T-helper 17 cell (primary cell): ENCODE measurements at places on chromosomes 7 and 10.

DNA sequence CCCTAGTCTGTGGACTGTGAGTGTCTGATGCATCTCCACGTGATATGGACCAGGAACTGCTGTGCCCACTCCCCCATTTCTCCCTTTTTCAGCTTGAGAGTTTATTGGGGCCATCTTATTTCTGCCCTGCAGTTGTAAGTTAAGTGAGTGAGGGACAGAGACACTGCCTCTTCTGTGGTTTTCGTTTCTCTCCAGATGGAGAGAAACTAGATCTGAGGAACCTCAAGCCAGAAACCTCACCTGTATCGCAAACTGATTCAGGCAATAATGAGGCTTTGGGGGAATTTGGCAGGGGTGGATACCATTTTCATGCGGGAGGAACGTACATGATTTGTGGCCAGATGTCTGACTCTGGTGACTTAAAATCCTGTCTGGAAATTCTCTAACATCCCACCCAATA, 641.7 kb downstream of the TNS3 start:
- no peaks in the 10 kb centered on the region for H3K27me3 ChIP-seq
- H3K4me1 ChIP-seq: no peaks in the 10 kb centered on the region
- H3K36me3 ChIP-seq: no peaks in the 10 kb centered on the region
- DNase-seq: no peak
- H3K27ac ChIP-seq: no peak overlapping the region
- H3K4me3 ChIP-seq: no peak overlapping the region

DNA sequence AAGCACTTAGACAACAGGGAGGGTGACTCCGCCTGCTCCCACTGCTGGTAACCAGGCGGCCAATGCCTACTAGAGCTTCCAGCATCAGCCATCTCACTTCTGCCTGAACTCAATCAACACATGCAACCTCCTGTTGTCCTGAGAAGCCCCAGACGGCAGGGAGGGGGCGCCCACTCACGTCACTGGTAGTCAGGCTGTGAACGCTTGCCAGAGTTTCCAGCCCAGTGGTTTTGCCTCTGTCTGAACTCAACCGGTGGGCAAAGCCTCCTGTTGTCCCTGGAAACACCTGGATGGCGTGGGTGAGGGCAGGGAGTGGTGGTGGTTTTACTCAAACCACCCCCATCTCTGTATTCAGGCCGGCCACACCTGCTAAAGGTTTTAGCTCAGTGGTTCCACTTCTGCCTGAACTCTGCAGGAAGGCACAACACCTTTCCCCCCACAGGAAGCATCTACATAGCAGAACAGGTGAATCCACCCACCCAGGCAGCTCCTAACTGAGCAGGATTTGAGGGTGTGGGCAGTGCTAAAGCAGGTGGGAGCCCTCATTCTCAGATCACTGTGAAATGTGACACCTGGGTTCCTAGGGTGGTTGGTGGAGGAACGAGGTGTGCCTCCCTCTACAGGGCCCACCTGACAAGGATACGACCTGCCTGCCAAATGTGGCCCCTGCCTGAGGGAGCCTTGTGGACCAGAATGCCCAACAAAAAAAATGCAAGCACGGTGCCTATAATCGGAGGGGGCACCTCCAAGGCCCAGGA, 563.0 kb upstream of the SEMA3D start:
- H3K4me1 ChIP-seq: no peaks in the 10 kb centered on the region
- no peaks in the 10 kb centered on the region for H3K36me3 ChIP-seq
- no peaks in the 10 kb centered on the region for H3K27me3 ChIP-seq
- H3K4me3 ChIP-seq: no peak overlapping the region
- no peak for DNase-seq
- no peak overlapping the region for H3K27ac ChIP-seq

DNA sequence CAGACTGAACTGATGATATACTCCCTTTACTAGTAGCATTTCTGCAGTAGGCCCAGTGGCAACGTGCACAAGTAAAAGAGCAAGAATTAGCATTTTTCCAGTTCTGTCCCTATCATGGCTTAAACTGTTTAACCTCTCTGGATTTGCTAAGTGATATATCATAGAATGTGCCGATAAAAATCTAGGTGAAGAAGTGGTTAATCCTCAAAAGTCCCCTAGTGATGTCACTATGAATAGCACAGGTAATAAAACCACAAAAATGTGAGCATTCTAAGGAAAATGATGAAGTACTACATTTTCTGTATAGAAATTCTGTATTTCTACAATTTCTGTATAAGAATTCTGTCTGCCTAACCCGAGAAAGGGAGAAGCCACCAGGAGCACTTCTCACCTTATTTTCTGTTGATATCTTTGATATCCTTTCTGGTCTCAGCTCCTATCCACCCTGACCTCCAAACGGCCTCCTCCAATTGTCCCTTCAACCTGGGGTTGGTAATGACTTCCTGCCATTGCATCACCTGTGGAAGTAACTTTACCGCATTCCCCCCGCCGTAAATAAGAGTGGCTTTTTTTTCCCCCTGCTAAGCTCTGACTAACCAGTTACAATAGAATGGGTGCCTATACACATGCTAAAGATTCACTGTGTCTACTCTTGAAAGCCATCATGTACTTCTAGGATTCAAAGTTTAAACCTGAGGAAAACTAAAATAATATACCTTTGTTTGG, 155.9 kb upstream of the ASAH2 start:
- H3K27ac ChIP-seq: peak overlapping the region; percentile 68
- H3K4me3 ChIP-seq: no peak overlapping the region
- no peaks in the 10 kb centered on the region for H3K27me3 ChIP-seq
- peaks cover 23% of the 10 kb centered on the region for H3K4me1 ChIP-seq
- peaks cover 5% of the 10 kb centered on the region for H3K36me3 ChIP-seq

GRCh38 chr10:12799714-12800113, 201.8 kb downstream of the CCDC3 start:
- H3K27me3 ChIP-seq: no peaks in the 10 kb centered on the region
- no peak for DNase-seq
- peaks cover 7% of the 10 kb centered on the region for H3K36me3 ChIP-seq
- H3K4me3 ChIP-seq: no peak overlapping the region

- H3K4me3 ChIP-seq: no peak overlapping the region
- no peak for DNase-seq
- H3K4me1 ChIP-seq: no peaks in the 10 kb centered on the region
- peaks cover 11% of the 10 kb centered on the region for H3K27me3 ChIP-seq
These were observed 265.9 kb upstream of the YAE1 start for GRCh38 chr7:39300276-39300675.

DNA sequence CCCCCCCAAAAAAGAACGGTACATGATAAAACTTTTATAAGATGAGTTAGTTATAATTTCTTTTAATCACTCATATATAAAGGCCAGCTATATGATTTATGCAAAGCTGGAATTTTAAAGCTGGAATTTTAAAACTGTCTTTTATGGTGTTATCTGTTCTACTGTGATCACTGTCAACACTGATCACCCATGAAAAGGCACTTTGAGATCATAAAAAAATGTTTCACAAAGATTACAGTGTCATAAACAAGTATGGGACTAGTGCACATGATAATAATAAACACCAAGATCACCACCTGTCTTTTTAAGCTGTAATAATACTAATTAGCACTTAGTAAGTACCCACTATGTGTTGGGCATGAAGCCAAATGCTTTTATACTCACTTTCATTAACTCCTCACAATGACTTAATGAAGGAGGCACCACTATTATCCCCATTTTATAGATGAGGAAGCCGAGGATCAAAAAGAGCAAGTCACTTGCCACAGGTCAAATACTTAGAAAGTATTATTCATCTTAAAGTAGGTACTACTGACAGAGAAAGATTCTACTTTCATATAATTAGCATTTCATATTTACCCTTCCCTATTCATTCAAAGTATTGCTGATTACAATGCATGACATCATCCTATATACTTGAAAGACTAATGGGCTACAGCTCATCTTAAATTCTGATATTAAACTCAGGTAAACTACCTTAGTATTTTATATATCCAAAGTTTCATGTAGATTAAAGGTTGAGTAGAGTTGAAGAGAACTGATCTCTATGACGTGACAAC, 8.3 kb upstream of the RHOBTB1 start:
- no peak overlapping the region for H3K4me3 ChIP-seq
- no peak overlapping the region for H3K27ac ChIP-seq
- H3K4me1 ChIP-seq: peaks cover 3% of the 10 kb centered on the region
- H3K27me3 ChIP-seq: peaks cover 52% of the 10 kb centered on the region
- H3K36me3 ChIP-seq: no peaks in the 10 kb centered on the region
